ENCODE measurements at places on chromosomes 3 and 15.

DNA sequence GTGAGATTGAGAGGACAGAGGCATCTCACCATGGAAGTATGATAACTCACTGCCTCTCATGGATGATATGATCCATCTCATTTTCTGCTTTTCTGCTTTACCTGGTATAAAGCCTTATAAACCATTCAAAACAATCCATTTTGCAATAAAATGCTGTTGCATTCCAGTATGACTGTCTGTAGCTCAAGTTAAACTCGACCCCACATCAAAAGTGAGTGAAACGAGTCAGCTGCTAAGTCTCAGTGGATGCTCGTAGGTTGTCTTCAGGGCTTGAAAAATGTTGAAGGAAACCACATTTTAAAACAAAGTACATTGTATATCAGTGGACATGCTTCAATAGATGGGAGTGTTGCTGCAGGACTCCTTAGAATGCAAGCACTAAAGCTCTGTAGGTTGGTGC, 839.0 kb downstream of the TUSC7 start:
- DNase-seq: no peak

- DNase-seq: no peak
Observed at GRCh38 chr15:58522391-58522790, 90.6 kb downstream of the LIPC start.

DNA sequence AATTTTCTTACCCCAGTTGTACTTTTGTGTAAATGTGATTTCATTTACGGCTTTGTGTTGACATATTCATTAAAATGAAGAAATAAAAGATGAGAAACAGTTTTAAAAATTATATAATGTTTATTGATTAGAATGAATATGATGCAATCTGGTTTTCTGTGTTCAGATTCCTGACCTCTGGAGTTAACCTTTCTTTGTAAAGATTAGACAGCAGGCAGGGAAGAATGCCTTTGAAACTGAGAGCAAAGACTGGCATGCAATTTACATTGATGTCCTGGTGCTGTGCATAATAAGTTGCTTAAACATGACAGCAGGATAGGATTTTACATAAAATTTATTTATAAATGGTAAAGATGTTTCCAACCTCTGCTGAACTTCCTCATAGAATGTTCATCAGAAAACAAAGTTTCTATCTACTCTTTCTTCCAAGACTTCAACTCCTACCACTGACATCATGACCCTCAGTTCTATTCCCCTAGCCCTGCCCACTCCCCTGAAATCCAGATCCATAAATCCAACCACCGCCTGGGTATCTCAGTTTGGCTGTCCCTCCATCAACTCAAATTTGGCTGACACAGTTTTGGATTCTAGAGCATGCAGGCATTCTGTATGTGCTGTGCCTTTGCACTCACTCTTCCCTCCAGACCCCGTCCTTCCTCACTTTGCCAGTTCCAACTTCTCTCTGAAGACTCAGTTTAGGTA, 1.7 kb downstream of the HGD start:
- no peak for DNase-seq

DNA sequence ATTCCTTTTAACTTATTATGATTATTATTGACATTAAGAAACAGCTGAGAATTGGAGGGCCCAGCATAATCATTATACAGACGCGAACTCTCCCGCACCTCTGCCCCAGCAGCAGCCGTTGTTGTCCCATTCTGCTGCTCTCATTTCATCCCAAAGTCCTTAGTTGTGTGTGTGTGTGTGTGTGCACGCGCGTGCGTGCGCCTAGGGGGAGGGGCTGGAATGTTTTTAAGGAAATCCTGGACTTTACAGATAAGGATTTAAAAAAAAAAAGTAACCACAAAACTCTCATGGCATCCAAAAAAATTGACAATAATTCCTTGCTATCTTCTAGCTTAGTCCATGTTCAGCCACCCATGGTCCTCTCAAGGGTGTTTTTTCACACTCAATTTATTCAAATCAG, 134.2 kb downstream of the WNT7A start:
- no peak for DNase-seq

- DNase-seq: no peak
Observed at GRCh38 chr15:66865622-66866611, 163.9 kb downstream of the SMAD6 start.

DNA sequence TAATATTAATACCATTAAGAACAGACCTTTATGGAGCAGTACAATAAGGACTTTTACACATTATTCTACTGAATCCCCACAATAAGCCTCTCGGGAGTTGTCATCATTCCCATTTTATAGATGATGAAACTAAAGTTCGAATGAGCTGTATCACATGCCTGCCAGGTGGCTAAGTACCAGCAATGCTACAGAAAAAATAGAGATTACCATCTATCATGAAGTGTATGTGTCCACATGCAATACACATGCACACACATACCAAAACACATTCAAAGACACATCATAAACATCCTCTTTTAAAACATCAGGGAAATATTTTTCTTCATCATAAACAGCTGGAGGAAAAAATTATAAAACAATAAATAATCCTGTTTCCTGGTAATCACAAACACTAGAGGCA, 136.6 kb downstream of the SUCLG2 start:
- no peak for DNase-seq

DNA sequence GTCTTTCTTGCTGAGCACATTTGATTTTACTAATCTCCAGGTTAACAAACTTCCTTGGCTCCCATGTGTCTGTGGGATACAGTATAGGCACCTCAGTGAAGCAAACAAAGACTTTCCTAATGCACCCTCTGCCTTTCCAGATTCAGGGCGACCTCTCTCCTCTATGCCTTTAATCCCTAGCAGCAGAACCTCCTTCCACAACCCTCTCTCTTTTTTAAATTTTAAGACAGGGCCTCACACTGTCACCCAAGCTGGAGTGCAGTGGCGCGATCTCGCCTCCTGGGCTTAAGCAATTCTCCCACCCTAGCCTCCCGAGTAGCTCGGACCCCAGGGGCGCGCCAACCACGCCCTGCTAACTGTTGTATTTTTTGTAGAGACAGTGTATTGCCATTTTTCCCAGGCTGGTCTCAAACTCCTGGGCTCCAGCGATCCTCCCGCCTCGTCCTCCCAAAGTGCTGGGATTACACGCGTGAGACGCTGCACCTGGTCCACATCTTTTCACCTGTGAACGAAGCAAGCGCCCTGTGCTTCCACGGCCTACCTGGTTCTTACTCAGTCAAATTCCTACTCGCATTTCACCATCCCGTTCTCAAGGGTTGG, 1.7 kb upstream of the HACD3 start:
- no peak for DNase-seq

DNA sequence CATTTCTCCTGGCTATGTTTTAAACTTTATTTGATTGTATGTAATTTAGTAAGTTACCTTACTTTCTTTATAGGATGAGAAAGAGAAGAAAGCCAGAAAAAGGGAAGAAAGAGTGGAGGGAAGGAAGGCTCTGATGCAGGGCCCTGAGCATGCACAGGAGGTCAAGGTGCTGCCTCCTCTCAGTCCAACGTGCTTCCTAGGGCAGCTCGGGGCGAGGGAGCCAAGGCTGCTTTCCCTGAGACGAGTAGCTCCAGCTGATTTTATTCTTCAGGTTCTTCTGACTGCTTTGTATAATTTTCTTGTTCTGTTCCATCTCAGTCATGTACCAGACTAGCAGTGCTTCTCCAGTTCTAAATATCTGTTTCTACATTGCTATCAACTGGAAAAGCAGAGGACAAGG, 3.4 kb downstream of the CORO2B start:
- DNase-seq: no peak

GRCh38 chr3:24343084-24343783, 151.4 kb downstream of the THRB start:
- DNase-seq: peak; percentile 67

- DNase-seq: no peak
Observed at GRCh38 chr3:61464518-61465140, 96.7 kb upstream of the PTPRG start.

DNA sequence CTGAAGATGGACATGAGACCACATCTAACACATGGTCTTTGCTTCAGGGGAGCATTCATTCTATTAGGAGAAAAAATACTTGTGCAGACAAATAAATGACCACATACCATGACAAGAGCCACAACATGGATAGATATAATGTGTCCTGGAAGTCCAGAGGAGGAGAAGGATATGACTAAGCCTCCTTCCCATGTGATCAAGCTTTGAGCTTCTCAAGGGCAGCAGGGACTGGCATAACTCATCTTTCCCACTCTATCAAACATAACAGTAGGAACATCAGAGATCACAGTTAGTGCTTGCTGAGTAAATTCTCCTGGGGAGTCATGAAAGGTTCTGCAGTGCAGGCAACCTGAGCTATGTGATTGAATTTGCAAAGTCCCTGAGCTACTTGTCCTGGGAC, 86.0 kb upstream of the LPP start:
- DNase-seq: peak; percentile 45

DNA sequence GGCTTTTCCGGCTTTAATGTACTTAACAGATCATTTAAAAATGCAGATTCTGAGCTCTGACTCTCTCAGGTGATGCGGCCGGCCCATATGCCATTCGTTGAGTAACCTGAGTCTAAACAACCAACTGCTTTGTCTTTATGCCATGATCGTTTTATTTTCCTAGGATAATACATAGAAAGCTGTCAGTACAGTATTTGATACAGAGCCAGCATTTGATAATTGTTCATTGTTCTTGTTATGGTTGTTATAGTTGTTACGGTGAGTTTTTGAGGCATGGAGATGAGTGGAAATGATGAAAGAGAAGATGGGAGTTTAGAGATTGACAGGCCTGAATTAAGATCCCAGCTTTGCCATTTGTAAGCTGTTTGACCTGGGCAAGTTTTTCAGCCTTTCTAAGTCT, 40.0 kb downstream of the TMEM45A start:
- no peak for DNase-seq

DNA sequence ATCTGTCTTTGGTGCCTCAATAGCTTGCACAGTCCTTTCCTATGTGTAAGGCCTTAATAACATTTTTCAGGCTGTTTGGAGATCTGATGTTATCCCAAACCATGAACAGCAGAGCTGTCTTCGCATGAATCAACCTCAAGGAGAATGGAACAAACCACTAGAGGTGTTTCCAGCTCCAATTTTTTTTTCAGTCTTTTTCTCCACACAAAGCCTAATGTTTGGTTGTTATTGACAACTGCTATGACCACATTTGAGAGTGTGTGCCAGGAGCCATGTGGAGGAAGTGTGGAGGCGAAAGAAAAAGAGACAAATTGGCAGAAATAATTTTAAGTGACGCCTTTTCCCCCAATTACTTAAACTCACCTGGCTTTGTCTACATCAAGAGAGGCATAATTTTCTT, 38.7 kb downstream of the RTP4 start:
- no peak for DNase-seq

DNA sequence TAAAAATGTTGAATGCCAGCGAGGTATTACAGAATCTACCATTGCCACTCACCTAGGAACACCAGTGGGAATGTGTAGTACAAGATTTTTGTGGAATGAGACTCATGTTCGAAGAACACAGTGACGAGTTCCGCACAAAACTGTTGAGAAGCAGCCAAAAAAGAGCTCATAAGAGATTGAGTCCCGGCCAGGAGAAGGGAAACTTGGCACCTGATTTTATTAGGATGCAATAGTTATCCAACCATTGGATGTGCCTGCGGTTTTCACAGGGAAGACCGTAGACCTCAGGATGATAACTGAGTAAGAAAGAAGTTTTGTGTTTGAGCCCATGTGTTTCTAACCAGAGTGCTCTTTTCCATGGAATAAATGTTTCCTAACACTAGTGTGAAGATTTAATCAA, 88.9 kb downstream of the PTPRG start:
- DNase-seq: no peak

- DNase-seq: peak; percentile 31
Observed at GRCh38 chr3:52934630-52935530, 37.5 kb upstream of the STIMATE start.

GRCh38 chr3:26647078-26647477, 24.5 kb downstream of the LRRC3B start:
- peak; percentile 5 for DNase-seq

- no peak for DNase-seq
Observed at GRCh38 chr3:147372525-147373027, 33.8 kb downstream of the ZIC4 start.

GRCh38 chr3:178203650-178204049, 332.6 kb upstream of the KCNMB2 start:
- DNase-seq: no peak

DNA sequence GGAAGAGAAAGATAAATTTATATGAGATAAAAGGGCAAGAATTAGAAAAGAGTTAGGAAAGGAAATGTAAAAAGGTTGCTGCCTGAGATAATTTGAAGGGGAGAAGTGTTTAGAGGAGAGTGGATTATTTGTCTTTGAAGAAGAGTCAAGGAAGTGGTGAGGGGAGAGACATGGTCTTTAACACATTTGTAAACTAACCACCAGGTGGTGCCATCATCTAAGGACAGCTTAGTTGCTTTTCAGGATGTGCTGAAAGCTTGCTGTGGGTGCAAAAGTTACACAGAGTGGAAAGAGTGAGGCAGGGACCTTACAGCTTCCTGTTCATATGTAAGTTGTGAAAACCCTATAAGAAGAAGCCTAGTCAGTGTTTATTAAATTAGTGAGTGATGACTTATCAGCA, 114.1 kb upstream of the DNAJC19 start:
- no peak for DNase-seq

DNA sequence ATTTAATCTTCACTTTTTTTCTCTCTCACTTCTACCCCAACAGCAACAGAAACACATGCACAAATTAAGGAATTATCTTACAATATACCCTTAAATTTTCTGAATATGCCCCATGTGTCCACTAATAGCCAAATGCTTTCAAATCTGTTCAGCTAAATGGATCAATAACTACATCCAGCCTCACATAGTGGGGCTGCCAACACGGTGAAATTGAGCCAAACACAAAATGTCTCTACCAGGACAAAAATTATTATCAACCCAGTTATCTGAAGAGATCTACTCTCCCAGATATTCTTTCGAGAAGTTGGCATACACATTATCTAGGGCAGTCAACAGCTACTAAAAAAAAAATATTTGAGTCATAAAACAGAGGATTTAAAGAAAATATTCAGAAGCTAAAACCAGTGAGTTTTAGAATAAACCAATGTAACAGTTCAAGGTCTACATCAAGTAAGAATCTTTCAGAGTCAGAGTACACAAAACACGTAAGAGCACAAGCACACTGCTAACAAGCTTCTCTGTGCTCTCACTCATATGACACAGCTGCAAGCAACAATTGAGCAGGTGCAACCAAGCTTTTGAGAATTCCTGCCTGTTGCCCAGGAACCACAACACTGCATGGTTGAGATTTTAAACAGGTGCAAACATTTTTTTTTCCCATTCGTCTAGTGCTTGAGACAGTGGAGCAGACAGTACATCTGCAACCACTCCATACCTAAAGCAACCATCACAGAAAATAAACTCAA, 247.7 kb downstream of the ZBTB20 start:
- DNase-seq: no peak

DNA sequence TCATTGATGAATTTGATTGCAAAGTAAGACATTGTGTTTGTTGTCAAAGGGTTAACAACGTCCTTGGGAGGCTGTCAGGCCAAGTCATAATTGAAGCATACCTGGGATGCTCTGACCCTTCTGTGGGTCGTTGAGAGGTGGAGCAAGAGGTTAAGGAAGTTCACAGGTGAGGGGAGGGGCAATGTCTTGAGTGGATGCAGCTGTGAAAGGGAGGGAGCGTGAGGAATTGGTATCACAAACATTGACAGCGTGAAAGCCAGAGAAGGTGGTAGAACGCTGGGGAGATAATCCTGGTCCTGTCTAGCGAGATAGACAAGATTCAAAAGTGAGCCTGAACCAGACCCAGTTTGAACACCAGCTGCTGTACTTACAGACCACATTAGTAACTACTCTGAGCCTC, 79.4 kb downstream of the HES1 start:
- no peak for DNase-seq

- no peak for DNase-seq
Observed at GRCh38 chr3:2968475-2968874, 141.7 kb downstream of the IL5RA start.

GRCh38 chr15:87743562-87743961, 513.0 kb downstream of the NTRK3 start:
- no peak for DNase-seq

- DNase-seq: no peak
Observed at GRCh38 chr15:100340721-100341238, 995 bp downstream of the ADAMTS17 start.
